ENCODE measurements at places on chromosomes 6 and 20. TPM values are rescaled to one million over a fixed set of nuclear protein-coding genes. Genes with fewer than 3 reads are reported as not detected.
A peak's percentile ranks its signal among the peaks of the same experiment; 100 is the strongest.

Gene SPATA25
- 1.2 TPM for total RNA-seq

DNA sequence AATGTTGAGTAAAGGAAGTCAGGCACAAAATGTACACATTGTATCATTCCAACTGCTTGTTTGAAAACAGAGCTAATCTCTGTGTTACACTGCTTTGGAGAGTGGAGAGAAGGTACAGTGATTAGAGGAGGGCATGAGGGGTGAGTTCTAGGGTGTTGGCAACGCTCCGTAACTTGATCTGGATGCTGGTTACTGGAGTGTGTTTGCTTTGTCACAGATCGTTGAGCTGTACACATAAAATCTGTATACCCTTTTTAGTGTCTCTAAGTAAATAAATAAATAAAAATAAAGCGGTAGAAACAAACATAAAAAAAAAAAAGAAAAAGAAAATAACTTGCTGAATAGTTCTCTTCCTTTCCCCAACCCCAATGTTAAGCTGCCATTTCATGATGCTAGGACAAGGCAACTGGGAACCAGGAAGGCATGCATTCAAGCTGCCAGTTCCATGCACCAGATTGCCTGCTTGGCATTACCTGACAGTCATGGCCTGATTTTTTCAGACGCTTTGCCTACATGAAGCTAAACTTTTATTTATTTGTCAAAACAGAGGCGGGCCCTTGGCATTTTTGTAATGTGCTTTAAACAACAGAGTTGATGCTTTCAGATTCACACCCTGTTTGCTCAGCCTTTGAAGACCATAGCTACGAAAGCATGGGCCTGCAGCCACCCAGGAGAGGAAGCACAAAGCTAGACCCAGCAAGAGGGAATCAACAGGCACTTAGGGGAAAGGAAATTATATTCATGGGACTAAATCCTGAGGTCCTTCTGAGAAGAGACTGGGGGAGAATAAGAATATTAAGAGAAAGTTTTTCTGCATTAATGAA is 21.2 kb downstream of the TNFRSF21 start:
- no peak for DNase-seq

DNA sequence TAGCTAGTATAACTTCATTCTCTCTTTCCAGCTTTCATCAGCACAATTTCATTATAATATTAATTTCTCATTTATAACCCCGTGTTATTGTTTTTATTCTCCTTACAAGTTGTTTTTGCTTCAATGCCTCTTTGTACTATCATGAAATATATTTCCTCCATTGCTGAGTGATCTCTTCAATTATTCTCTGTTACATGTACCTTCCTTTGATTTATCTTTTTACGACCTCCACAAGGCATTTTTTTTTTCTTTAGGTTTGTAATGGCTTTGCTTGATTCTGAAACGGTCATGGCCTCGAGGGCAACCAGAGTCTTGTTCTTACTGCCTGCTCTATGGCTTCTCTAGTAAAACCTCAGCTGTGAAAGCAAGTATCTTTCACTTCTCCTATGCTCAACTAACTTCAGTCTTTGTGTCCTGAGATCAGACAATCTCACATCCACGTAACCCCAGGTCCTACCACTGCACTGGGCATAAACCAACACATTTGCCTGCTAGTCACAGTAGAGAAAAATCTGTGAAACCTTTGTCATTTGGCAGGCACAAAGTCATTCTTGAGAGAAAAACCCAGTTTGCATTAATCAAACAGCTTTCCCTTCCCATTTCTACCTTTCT is 119.9 kb downstream of the UST start:
- no peak for DNase-seq

DNA sequence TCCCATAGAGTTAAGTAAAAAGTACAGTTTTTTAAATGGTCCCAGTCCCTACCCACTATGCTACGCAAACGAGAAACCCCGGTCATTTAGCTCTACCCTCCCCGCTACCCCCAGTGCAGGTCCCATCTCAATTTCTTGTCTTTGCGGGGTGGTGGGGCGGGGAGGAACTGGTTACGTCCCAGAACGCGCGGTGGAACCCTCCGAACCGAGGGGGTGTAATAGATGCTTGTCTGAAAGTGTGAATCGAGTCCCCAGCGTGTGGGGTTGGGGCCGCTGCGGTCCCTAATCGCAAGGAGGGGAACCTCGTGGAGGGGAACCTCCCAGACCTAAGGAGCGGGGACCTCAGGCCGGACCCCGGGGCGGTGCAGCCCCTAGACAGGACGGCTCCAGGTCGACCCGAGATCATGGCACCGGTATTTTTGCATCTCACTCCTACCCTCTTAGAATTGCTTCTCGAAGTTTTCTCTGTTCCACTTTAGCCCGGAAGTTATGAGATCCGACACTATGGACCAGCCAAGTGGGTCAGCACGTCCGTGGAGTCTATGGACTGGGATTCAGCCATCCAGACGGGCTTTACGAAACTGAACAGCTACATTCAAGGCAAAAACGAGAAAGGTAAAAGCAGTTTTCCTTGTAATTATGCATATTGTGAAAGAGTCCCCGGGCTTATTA is 779 bp downstream of the HEBP2 start:
- DNase-seq = no peak

- DNase-seq = no peak
Measured at GRCh38 chr6:144729502-144729901, 444.4 kb downstream of the UTRN start.

DNA sequence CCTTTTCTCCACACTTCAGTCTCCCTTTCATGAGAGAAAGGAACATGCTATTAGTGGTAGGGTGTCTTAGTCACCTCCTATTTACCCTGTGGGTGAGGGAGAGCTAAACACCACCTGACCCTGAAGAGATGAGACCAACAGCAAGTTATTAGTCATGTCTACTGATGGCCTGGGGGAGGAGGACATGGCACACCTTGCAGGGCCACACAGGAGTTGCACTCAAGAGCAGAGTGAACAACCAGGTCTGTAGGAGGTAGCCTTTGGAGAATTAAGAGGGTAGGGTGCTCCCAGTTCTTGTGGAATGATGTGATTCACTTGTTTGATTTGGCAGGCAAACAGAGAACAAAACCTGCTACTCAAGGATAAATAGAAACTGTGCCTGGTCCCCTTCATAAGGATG is 82.7 kb upstream of the FABP7 start:
- DNase-seq = no peak

Gene MUCL3
- total RNA-seq = not detected

GRCh38 chr20:53778041-53778516 is 184.4 kb upstream of the ZNF217 start:
- DNase-seq = no peak

Gene HLA-DOB
- total RNA-seq = 0.56 TPM

DNA sequence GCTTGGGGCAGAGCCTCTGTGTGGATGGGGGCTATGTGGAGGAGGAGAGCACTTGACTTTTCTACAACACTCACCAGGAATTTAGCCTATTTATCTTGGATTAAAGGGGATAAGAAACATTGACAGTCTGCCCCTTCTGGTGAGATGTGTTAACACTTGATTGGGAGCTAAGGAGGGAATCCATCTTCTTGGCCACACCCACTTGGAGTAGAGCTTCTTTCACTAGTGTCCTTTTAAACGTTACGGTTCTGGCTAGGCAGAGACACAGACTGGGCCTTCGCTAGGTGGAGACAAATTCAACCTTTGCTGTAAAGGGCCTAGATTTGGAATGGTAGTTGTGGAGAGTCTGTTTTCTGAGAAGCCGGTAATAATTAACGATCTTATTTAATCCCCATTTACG is 15.5 kb upstream of the TPBG start:
- DNase-seq = no peak

Gene C20orf141
- total RNA-seq = not detected

GRCh38 chr6:93859971-93860370 is 440.6 kb upstream of the EPHA7 start:
- no peak for DNase-seq

DNA sequence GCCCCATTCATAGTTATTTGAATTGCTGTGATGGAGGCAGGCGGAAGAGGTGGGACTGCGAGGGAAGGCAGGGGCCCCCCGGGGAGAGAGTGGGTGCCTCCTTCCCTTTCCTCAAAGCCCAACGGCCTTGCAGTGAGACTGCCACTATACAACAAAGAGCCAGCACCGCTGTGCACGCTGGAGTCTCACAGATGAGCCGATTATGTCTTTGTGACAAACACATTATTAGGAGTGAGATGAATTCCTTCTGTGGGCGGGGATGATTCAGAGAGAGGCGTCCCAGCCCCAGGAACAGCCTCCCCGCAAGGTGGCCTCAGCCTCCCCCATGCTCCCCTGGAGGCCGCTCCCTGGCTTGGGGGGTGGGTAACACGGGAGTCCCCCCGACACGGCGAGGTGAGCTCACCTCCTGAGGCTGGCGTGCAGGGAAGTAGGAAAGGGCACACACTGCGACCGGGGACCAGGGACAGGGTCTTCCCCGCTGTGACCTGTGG is 26.7 kb downstream of the NTSR1 start:
- peak; percentile 85 for DNase-seq

DNA sequence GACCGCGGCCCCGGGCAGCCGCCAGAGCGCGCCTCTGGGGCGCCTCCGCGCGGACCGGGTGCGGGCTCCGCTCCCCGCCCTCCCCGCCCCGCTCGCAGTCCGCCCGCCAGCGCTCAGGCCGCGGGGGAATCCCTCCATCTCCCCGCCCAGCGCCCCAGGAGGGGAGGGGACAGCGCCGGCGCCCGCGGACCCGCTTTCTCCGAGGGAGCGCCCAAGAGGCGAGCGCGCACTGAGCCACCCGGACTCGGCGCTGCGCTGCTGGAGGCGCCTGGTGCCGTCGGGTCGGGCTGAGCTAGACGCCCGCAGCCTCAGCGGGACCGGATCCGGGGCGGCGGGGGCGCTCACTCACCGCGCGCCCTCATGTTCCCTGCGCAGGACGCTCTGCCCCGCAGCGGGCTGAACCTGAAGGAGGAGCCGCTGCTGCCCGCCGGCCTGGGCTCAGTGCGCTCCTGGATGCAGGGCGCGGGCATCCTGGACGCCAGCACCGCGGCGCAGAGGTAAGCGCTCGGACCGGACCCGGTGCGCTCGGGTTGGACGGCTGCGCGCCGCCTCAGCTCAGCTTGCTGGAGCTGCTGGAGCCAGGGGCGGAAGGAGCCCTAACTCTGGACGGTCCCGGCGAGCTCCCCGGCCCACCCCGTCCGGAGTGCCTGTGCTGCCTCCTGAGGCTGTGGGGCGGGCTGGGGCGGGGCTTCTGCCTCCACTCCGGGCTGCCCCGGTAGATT is 867 bp downstream of the EBF4 start:
- DNase-seq = peak; percentile 77

Gene MC3R
- total RNA-seq = not detected

Gene TRDN
- not detected for total RNA-seq

Gene TCP11
- not detected for total RNA-seq

GRCh38 chr6:45741437-45742171 is 274.1 kb downstream of the CLIC5 start:
- no peak for DNase-seq

Gene NHSL1
- 17.2 TPM for total RNA-seq

DNA sequence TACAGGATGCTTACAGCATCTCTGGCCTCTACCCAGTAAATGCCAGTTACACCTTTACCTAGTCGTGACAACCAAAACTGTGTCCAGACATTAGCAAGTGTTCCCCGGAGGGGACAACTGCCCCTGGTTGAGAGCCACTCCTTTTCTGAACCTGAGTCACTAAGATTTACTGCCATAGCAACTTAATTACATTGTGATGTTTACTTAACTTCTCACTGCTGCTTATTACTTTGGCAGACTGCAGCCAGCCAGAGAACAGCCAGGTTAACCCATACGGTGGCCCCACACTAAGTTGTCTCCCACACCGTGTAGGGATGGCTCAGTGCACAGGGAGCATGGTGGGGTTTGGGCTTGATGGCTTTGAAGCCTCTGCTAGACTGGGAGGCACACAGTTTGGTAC is 204.7 kb upstream of the SULF2 start:
- no peak for DNase-seq

DNA sequence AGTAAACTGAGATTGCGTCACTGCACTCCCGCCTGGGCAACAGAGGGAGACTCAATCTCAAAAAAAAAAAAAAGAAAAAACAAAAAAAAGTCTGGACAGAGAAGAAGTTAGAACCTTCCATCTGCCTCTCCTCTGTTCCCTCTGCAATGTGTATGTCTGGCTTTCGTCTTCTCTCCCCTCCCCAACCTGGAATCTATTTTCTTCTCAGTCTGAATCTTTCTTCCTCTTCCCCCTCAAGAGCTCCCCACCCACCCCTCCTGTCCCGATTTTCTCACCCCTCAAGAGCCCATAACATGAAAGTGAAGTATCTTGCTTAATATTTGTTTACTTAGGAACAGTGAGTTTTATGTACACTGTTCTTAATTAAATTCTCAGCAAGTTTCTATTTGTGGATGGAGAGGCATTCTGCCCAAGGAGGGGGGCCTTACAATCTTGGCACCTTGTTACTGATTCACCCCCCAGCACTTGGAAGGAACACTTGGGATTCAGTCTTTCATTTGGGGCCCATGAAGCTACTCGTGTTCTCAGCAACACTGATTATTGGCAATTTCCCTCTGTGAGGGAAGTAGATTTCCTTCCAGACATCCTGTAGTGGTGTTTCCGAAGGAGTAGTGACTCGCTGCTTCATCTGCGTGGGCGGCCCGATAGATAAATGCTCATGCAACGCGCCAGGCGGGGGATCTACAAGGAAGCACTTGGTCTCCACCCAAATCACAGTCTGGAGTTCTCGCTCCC is 69.3 kb upstream of the SRSF6 start:
- DNase-seq = no peak

Gene PRR18
- total RNA-seq = 0.70 TPM

Gene RSPO3
- 0.21 TPM for total RNA-seq

DNA sequence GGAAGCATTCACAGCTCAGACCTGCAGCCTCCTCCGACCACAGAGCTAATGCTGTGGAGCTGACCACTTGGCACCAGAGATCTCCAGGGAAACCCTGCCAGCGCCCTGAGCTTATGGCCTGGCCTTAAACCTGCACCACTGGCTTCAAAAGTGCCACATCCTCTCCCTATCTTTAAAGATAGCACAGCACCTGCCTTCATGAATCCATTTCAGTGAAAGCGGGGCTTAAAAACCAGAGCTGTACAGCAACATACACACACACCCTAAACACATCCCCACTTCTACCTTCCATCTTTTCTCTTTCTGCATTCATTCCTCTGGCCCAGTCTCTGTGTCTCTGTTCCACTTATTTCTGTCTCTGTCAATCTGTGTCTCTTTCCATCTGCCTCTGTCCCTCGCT is 59.8 kb upstream of the CCDC167 start:
- DNase-seq = no peak

Gene IL17A
- not detected for total RNA-seq

Gene TP53TG5
- total RNA-seq = not detected

- DNase-seq = no peak
Measured at GRCh38 chr20:45361793-45362192, 1.2 kb upstream of the SYS1 start.

Gene PAX1
- total RNA-seq = not detected

DNA sequence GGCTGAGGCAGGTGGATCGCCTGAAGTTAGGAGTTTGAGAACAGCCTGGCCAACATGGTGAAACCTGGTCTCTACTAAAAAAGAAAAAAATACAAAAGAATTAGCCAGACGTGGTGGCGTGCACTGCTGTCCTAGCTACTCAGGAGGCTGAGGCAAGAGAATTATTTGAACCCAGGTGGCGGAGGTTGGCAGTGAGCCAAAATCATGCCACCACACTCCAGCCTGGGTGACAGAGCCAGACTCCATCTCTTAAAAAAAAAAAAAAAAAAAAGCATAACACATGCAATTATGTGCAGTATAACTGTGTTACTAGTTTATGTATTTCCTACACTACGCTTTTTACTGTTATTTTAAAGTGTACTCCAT is 31.9 kb upstream of the FAM135A start:
- DNase-seq = no peak

Gene FAXC
- total RNA-seq = 8.0 TPM

Gene CARMIL1
- 16.4 TPM for total RNA-seq

- DNase-seq = no peak
Measured at GRCh38 chr6:135314543-135314942, 133.4 kb downstream of the MYB start.

All from chondrocyte (in vitro differentiated cells).